ENCODE measurements at places on chromosomes 2 and 18.
A peak's percentile ranks its signal among the peaks of the same experiment; 100 is the strongest.

DNA sequence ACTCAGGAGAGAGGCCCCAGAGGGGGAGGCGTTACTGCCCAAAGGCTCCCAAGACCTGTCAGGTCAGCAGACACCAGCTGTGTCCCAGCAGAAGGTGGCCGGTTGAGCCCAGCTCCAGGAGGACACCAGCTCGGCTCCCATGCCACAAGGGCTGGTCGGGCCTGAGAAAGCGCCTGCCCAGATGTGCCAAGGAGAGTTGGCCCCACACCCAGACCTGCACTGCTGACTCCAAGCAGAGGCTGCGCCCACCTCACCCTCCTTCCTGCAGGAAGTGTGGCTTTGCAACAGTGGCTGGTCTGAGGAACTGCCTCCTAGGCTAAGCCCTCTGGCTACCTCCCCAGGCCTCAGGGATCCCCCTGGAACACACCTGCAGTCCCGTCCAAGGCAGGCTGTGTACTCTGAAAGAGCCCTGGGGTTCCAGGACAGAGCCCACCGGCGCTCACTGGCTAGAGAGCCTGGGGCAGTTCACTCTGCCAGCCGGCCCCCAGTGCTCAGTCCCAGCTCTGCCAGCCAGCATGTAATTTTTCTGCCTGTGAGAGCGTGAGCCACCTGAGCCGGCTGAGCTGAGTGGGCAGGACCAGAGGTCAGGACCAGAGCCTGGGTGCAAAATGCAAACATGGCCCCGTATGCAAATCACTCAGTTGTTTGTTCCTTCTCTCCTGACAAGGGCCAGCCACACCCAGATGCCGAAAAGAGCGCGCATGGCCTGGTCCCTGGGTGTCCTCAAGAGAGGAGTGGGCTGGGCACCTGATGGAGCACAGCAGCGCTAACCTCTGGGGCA, 36.9 kb upstream of the PTMA start:
- DNase-seq: no peak

DNA sequence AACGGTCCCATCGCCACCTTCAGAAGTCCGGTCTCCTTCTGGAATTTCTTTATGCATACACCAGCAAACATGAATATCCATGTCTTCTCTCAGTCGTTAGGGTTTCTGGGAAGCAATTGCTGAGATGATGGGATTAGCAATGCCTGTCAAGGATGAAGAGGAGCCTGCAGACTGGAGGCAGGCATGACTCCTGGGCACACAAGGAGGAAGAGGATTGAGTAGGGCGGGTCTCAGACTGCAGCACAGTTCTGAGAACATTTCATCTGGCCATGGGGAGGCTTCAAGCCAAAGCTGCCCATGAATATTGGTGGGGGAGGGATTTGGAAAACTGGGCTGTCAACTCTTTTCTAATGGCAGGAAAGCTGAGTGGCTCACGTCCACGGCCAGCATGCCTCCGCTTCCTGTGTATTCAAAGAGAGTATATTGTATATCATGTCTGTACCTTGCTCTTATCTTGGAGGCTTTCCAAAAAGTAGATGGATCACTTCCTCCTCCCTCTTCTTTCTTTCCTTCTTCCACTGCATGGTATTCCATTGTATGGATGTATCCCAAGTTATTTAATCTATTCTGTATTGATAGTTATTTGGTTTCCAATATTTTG, 24.5 kb downstream of the MC2R start:
- no peak for DNase-seq

GRCh38 chr2:240165661-240166060, 25.2 kb upstream of the OTOS start:
- DNase-seq: no peak

DNA sequence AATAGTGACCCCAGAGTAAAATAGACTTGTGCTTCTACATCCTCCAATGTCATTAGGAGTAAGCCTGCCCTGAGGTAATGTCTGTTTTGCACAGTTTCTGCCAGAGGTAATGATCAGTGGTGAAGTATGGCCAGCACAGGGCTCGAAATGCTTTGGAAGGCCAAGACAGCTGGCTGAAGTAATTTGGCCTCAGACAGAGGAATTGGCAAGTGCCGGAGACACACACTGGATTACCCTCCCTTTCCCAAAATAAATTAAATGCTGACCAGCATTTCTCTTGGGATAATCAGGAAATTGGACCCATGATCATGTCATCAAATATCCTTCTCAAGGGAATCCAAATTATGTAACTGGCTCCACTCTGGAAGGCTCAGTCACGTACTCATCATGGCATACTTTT, 379.0 kb upstream of the CHST9 start:
- DNase-seq: no peak

GRCh38 chr2:52341732-52342131, 1309.8 kb upstream of the NRXN1 start:
- no peak for DNase-seq

- DNase-seq: no peak
These were observed 63.5 kb downstream of the TGIF1 start for GRCh38 chr18:3513481-3513880.

- DNase-seq: no peak
These were observed 5.8 kb upstream of the RNU4ATAC start for GRCh38 chr2:121524685-121525425.

- DNase-seq: no peak
These were observed 263.1 kb downstream of the CDH20 start for GRCh38 chr18:61596296-61596695.

- peak; percentile 76 for DNase-seq
These were observed 112.8 kb upstream of the SLC39A10 start for GRCh38 chr2:195543902-195544894.

GRCh38 chr2:104897515-104898184, 43.7 kb downstream of the POU3F3 start:
- DNase-seq: no peak
